ENCODE measurements at places on chromosomes 4 and X.

- DNase-seq = no peak
Measured at GRCh38 chrX:144819406-144819805, 427.9 kb upstream of the SPANXN1 start.

DNA sequence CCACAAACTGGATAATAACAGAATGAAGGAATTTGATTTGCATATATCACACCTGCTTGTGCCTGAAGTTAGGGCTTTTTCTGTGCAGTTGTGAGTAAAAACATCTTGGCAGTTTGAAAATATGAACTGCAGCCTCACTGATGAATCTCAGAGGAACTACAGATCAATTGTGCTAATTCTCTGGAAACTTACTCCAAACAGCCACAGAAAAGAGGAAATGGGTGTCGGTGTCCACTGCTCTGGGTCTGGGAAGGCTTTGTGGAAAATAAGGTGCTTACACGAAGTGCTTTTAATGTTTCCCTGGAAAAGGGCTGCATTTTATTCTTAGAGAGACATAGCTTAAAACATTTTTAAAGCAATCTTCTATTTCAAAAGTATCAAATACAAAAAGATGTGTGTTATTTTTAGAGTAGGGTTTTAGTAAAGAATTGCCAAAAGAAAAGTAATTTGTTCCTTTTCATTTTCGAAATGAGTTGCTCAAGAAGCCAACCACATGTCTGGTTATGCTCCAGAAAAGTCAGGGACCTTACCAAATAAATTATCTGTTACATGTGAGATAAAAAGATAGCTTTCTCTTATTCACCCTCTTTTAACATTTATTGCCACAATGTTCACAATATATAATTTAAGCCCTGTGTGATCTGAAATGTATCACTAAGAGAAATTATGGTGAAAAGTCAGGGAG is 240.1 kb downstream of the FRAS1 start:
- DNase-seq = no peak

DNA sequence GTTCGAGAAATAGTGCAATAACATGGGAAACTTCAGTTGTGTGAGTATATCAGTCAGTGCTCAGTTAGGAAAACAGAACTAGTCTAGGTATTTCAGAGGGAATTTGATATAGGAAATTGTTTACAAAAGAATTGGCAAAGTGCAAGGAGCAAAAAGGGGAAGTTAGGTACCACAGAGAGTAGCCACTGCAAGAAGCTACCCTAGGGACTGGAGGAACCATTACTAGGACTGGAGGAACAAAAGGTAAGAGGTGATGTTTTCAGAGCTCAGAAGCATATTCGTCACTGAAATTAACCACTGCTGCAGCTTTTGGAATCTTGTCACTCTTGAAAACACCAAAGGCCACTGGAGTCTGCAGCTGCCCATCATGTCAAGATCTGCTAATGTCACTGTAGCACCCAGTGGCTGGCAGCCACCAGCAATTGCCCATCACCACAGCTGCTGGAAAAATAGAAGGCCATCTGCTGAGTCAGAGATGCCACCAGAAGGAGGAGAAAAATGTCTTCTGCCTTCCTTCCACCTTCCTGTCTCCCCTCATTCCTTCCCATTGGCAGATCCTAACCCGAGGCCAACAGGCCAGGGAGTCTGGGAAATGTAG is 160.6 kb upstream of the RPS6KA3 start:
- no peak for DNase-seq

DNA sequence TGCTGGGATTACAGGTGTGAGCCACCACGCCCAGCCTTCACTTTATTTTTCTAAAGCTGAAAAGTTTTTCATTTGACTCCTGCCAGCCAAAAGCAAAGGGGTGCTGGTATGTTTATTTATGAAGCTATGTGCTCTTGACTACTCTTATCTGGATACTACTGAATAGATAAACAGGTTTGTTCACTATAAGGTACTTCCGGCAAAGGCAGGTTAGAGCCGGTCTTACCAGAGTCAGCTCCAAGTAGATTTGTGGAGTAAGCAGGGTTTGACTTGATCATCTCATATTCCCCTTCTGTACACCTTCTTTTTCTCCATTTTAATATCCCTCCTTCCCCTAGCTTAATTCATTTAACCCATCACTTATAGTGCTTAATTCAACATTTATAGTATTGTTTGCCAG is 175.4 kb upstream of the MBNL3 start:
- no peak for DNase-seq

DNA sequence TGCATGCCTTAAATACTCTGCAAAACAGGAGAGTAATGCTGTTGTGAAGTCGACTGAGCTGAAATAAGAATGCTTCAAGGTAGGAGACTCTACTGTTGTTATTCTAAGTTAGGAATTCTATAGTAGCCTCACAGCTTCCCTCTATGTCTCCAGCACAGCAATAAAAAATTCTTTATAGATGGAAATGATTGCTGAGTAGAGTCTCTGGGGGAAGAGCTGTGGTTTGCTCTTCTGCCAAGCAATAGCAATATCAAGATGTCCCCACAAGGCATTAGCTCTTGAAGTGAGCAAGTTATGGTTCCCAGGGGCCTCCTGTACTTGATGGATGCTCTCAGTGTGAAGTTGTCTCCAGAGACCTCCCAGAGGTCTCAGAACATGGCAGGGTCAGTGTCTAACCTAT is 880.6 kb upstream of the FRG1 start:
- DNase-seq = no peak

GRCh38 chrX:37825215-37825842 is 22.0 kb downstream of the DYNLT3 start:
- peak; percentile 4 for DNase-seq

DNA sequence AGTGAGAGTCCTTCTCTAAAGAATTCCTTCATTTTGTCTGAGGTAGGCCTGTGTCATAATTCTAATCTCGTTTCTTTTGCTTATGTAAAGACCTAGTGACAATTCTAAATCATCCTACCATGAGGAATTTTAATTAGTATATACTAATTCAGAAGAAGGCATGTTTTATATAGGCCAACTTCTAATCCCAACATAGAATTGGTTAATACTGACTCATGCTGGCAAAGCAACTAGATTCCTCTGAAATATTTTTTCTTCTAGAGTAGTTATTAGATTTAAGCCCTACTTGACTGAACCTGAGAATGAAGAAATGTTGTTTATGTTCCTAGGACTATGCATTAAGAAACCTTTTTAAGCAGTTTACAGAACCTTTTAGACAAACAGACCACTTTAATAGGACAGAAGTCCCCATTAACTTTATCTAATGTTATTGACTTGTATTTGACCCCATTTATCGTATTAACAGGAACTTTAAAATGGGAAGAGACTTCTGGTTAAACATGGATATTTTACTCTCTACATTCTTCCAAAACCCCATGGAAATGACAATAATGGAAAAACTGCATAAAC is 56.1 kb upstream of the EIF1AX start:
- DNase-seq = no peak

- no peak for DNase-seq
Measured at GRCh38 chrX:71217298-71217697, 5.7 kb upstream of the GJB1 start.

GRCh38 chr4:123616951-123617461 is 220.4 kb downstream of the SPRY1 start:
- DNase-seq = peak; percentile 30

DNA sequence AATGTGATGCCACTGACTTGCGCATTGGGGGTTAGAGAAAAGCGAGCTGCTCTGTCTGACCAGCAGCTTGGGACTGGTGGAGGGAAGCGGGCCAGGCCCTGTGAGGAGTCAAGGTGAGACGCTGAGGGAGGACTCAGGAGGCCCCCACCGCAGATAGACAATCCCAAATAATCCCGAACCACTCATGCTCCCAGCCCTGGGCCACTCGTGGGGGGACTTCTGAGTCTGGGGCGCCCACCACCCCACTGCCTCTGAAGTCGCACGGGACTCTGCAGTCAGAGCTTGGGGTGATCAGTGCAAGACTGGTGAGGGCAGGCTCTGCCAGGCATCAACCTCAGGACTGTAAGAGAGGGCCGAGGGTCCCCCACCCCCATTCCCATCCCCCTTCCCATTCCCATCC is 6.9 kb downstream of the MAGEA4 start:
- DNase-seq = no peak
